Cortex of kidney (tissue), 1 donor: ENCODE measurements at places on chromosomes 1 and 21.

DNA sequence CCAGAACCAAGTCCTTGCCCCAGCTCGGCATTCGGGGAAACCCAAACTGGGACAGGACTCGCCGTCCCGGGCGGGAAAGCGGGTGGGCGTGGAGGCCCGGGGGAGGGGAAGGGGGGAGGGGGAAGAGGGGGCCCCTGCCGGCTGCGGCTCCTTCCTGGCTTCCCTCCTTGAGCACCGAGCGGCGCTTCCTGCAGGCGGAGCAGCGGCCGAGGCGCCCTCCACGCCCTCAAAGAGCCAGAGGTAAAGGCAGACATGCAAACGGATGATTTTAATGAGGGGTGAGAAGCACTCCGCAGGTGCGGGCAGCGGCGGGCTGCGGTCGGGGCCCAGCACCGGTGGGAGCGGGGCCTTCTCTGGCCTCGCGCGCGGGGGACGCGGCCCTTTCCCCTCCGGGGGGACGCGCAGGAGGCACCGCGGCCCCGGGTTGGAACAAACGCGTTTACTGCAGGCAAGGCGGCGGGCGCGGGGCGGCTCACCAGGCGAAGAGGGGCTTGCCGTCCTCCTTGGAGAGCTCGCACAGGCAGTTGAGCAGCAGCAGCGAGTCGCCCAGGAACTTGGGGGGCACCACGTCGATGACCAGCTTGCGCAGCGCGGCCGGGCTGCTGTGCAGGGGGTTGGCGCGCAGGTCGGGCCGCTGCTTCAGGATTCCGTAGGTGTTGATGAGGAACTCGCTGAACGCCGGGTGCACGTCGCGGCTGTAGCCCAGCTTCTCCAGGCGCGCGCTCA is 5.7 kb upstream of the FTCD start:
- no peak for DNase-seq

- no peak for DNase-seq
These were observed 14.3 kb upstream of the NMNAT2 start for GRCh38 chr1:183432548-183432875.

DNA sequence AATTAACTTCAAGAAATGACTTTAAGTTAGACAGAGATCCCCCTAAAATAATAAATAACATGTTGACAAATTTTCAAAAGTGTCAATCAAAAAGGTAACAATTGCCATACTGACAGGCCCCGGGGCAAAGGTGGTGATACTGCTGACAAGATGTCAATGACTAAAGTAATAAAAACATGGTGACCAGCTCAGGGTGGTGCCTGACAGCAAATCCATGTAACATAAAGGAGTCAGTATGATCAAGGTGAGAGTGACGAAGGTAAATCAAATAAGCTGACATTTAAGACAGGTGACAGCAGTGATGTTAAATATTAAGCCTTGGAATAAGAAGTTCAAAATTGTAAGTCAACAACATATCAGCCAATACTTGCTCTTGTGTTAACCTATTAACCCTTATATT is 387.5 kb downstream of the DPYD start:
- no peak for DNase-seq

GRCh38 chr21:42666023-42666747 is 12.8 kb downstream of the PDE9A start:
- DNase-seq, result no peak

GRCh38 chr1:217343907-217344306 is 287.0 kb downstream of the GPATCH2 start:
- no peak for DNase-seq
